ENCODE measurements at places on chromosomes 6 and 20.

DNA sequence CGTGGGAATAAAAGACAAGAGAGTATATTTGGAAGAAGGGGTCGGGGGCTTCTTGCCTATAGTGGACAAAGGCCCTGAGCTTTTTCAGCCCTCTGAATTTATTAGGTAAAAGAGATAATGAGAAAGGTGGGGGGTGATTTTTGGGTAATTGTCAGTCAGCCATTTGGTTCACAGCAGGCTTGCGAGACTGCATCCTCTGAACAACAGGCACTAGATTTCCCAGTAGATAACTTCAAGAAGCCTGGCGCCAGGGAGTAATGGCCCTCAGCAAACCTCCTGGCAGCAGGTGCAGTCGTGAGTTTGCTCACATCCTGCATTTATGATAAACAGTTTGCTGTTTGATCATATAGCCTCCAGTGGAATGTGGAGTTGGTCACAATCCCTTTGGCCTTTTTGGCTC, 609.0 kb downstream of the DHX35 start:
- DNase-seq: no peak

DNA sequence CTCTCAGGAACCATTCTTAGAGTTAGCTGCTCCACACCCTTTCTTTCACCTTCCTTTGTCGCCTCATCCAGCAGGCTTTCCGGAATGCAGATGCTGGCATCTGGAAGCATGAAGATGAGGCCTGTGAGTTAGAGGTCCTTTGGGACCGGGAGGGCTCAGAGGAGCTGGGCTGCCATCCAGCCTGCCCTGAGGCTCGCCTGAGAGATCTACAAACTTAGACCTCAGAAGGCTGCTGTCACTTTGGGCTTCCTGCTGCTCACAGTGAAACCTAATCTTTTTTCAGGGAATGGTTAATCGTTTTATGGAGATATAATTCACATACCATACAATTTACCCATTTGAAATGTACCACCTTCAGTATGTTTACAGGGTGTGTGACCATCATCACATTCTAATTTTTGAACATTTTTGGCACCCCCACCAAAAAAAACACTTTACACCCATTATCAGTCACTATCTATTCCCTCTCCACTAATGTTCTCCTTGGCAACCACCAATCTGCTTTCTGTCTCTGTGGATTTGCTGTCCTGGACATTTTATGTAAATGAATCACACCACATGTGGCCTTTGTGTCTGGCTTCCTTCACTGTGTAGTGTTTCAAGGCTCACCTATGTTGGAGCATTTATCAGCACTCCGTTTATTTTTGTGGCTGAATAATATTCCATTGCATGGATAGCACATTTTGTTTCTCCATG, 20.0 kb upstream of the MPC1 start:
- no peak for DNase-seq

DNA sequence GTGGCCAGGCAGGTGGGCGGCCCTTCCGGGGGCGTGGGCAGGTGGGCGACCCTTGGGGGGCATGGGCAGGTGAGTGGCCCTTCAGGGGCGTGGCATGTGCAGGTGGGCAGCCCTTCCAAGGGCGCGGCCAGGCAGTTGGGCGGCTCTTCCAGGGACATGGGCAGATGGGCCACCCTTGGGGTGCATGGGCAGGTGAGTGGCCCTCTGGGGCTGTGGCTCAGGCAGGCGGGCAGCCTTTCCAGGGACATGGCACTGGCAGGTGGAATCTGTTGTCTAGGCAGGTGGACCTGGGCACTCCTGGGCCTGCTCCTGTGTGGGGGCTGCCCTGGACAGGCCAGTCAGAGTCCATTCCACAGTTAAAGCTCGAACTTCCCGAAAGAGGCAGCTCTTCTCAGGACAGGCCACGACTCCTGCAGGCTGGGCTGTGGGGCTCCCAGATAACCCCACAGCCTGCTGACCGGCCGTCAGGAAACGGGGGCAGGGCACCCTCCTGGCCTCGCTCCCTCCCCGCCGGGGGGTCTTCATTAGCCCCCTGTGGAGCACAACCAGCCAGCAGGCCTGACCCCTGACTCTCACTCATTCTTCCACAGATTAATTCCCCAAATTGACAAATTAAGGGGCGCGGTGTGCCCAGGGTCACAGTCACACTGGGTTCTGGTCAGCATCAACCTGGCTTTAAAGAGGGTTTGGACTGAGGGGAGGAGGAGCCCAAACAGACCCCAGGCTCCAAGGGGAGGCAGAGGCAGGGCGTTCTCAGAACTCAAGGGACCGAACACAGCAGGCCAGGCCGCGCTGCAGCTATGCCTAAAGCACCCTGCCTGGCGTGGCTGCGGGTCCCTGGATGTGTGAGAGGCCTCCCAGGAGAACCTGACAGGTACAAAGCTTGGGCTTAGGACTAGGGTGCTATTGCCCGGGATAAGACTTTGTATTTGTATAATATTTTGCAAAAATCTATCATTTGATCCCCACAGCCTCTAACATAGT, 130.0 kb downstream of the DLL1 start:
- no peak for DNase-seq

GRCh38 chr6:107870381-107870780, 46.3 kb upstream of the SCML4 start:
- DNase-seq: no peak

- DNase-seq: no peak
Measured at GRCh38 chr20:43220612-43221011, 30.9 kb upstream of the PTPRT start.

GRCh38 chr6:130517444-130517931, 151.7 kb downstream of the TMEM200A start:
- no peak for DNase-seq

DNA sequence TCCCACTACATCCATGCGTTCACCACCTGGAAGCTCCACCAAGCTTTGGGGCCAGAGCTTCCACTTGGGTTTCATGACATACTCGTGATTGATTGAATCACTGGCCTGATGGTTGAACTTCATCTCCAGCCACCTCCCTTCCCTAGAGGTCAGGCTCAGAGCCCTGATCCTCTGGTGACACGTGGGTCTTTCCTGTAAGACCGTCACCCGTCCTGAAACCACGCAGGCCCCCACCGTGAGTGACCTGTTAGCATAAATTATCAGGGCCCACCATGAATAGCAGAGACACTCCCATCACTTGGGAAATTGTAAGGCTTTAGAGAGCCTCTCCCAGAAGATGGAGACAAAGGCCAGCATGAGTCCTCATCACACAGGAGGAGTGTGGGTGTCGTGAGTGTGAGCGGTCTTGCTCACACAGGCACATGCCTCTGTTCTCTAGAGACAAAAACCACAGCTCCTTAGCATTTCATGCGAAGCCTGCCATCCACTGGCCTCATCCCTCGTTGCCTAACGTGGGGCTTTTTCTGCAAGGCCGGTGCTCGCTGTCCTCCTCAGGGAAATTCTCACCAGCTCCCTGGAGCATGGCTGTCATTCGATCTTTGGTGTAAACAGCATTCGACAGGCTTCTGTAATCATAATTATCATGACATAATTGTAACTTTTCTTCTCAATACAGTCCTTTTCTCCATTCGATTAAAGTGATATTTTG, 65.1 kb upstream of the DUSP22 start:
- peak; percentile 34 for DNase-seq

DNA sequence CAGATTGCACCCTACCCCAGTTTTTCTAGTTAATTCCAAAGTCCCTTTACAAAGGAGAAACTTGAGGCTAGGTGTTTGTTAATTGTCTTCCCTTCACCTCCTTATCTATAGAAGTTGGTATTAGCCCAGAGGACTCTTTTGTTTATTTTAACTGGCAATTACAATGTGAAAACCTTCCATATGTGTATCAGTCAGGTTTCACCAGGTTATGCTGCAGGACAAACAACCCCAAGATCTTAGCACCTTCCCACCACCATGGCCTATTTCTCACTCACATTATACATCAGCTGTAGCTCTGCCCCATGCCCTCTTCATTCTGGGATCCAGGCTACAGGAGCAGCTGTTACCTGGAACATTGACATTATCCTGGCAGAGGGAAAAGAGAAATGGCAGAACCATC, 31.1 kb downstream of the SNHG17 start:
- DNase-seq: no peak

- DNase-seq: no peak
Measured at GRCh38 chr6:116300566-116300965, 20.8 kb upstream of the TSPYL1 start.

DNA sequence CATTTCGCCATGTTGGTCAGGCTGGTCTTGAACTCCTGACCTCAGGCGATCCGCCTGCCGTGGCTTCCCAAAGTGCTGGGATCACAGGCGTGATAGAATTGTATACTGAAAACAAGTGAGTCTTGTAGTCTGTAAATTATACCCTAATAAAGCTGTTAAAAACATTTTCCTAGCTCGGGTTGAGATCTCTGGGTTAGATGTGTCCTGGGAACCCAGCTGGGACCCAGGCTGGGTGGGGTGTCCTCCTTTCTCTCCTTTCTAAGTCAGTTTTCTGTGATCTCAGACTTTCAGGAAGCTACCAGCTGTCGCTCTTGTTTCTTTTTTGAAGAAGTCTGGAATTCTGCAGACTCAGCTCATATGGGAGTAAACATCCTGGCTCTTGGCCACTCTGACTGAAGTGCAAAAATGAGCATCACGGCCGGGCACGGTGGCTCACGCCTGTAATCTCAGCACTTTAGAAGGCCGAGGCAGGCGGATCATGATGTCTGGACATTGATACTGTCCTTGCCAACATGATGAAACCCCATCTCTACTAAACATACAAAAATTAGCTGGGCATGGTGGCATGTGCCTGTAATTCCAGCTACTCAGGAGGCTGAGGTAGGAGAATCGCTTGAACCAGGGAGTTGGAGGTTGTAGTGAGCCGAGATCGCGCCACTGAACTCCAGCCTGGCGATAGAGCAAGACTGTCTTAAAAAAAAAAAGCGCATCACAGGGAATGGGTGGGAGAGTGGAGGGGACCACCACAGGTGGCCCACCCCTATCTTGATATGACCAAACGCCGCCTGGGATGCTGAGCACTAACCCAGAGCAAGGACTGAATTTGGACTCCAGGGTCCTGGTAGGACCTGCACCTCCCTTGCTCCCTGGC, 9.9 kb upstream of the PCIF1 start:
- no peak for DNase-seq

DNA sequence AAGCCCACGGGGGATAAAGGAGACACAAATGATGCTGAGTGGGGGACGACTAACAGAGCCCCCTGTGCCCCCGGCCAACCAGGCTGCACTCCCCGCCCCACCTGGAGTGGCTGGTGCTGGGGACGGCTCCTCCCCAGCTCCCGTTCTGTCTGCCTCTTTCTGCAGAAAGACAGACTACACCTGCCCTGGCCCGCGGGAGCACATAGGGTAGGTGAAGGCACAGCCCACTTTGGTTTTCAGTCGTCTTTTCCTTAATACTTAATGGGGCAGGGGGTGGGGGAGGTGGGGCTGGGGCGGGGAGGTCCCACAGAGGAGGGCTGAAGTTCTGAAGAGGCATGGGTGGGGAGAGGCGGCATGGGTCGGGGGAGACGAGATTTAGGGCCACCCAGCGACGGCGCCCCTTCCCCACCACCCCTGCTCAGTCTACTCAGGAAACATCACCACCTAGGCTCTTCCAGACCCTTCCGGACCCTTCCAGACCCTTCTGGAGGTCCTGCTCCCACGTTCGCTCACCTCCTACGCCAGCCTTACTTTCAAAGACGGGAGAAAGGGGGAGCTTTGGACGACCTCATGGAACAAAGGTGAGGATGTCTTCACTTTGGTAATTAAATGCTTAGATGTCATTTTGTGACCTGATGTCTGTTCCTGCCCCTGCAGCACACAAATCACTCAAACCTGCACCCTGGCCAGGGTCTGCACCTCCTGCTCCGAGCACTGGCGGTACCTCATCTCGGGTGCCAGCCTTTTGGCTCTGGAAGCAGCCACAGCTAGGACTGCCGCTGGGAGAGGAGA, 21.2 kb upstream of the FRMD1 start:
- DNase-seq: no peak

- no peak for DNase-seq
Measured at GRCh38 chr6:31607317-31607716, 7.7 kb upstream of the AIF1 start.

DNA sequence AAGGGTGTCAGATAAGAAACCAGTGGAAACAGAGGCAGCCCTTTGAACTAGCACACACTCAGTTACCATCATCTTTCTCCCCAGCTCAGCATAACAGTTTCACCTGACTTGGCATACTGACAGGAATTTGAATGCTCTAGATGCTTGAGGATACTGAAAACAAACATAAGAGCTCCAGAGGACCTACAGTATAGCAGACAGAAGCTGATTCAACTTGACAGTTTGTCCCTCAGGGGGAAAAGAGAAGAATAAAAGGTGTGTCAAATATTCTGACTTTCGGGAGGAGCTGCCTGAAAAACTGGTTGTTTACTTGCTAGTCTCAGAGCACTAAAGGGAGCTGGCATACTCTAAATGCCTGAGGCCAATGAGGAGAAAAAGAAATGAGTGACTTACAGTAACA, 35.1 kb downstream of the EYS start:
- no peak for DNase-seq

GRCh38 chr6:116393430-116393829, 22.7 kb downstream of the DSE start:
- DNase-seq: no peak

- peak; percentile 32 for DNase-seq
Measured at GRCh38 chr6:33082702-33083101, 6.9 kb downstream of the HLA-DPB1 start.

GRCh38 chr6:123213921-123214320, 217.9 kb downstream of the CLVS2 start:
- DNase-seq: no peak

DNA sequence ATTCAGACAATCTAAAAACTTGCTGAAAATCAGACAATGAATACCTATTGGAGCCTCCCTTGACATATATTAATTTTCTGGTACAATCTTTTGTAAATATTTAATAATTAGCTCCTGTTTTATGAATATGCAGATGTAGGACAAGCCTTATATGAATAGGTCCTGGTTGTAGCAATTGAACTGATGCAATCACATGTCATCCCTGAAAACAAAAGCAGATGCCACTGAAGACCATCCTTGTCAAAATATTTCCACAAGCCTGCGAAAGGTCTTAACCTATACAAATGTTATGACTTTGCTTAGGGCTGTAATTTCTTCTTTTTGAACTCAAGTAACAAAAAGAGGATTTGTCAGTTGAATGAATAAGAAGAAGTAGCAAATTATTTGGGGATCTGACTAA, 722.1 kb downstream of the EYS start:
- no peak for DNase-seq

- no peak for DNase-seq
Measured at GRCh38 chr6:122098201-122098678, 301.2 kb upstream of the HSF2 start.

GRCh38 chr6:46521464-46521971, 30.3 kb upstream of the RCAN2 start:
- no peak for DNase-seq

- DNase-seq: no peak
Measured at GRCh38 chr6:49855221-49855620, 11.1 kb downstream of the CRISP1 start.

- DNase-seq: no peak
Measured at GRCh38 chr6:72733045-72733444, 111.2 kb downstream of the KCNQ5 start.

Data from CD4-positive, alpha-beta T cell treated with Interferon alpha-2 for 1 hour (primary cell).